Astrocyte (in vitro differentiated cells and primary cell): ENCODE measurements at places on chromosomes 4 and X. TPM values are rescaled to one million over a fixed set of nuclear protein-coding genes. Genes with fewer than 3 reads are reported as not detected.

DNA sequence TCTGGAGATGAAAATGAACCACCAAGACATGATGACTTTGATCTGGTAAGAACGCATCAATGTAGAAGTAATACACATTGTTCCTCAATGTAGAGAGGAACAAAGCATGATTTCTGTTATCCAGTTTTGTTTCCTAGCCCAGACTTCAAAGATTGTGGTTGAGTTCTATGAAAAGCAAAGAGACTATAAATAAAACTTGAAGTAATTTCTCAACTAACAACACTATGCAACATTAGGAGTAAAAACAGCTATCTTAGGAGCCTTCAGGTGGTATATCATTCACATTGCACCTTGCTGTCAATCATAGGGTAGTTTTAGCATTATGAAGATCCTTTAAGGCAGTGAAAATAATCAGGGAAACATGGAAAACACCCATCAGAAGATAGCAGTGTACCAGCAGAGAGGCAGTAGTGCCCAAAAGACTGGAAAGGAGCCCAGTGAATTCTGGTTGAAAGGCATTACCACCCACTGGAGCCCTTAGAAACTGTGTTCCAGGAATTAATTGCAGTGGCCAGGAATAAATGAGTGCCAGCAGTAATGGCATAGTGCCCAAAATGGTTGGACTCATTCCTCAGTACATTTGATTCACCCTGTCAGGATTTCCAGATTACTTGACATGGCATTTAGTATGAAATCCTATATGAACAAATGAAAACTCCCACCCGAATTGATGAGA, 300.7 kb upstream of the CXXC4 start:
- no peak overlapping the region for H3K27ac ChIP-seq
- no peak for DNase-seq
- H3K36me3 ChIP-seq, result no peaks in the 10 kb centered on the region
- no peak overlapping the region for H3K4me3 ChIP-seq

GRCh38 chr4:38548256-38548655, 115.7 kb upstream of the KLF3 start:
- H3K4me3 ChIP-seq, result no peak overlapping the region
- DNase-seq, result no peak
- H3K36me3 ChIP-seq, result no peaks in the 10 kb centered on the region
- H3K27me3 ChIP-seq, result peaks cover 2% of the 10 kb centered on the region

- H3K36me3 ChIP-seq, result no peaks in the 10 kb centered on the region
- no peak overlapping the region for H3K4me3 ChIP-seq
- H3K4me1 ChIP-seq, result no peaks in the 10 kb centered on the region
Observed at GRCh38 chr4:89158884-89159503, 47.7 kb downstream of the TIGD2 start.

GRCh38 chrX:77444545-77444944, 2.6 kb upstream of the FGF16 start:
- no peaks in the 10 kb centered on the region for H3K36me3 ChIP-seq
- H3K4me3 ChIP-seq, result no peak overlapping the region
- DNase-seq, result no peak
- no peaks in the 10 kb centered on the region for H3K27me3 ChIP-seq

GRCh38 chr4:102438396-102439235, 62.5 kb upstream of the NFKB1 start:
- no peaks in the 10 kb centered on the region for H3K36me3 ChIP-seq
- DNase-seq, result peak; percentile 29

DNA sequence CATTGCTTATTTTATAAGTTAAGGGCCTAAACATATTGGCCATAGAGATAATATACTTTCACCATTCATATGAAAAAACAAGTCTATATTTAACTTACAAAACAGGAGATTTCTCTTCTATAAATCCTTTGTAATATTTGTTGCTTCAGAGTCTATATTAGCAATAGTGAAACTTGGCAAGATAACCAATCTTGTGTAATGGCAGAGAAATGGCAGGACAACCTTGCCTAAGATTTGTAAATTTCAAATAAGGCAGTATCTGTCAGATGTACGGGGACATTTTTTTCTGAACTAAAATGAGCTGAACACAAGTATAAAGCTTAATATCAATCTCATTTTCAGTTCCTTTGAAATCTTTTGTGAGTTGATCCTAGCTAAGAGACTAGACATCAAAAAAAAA, 17.8 kb upstream of the CPEB2 start:
- no peaks in the 10 kb centered on the region for H3K4me1 ChIP-seq
- H3K4me3 ChIP-seq, result no peak overlapping the region
- H3K27me3 ChIP-seq, result no peaks in the 10 kb centered on the region
- DNase-seq, result no peak

The MSANTD1 gene
- 1.4 and 1.6 TPM in 2 replicates for total RNA-seq
